ENCODE measurements at places on chromosomes 16 and 17. TPM values are rescaled to one million over a fixed set of nuclear protein-coding genes. Genes with fewer than 3 reads are reported as not detected.

GRCh38 chr17:40073454-40074174 lies 10.8 kb downstream of the THRA start:
- no peak overlapping the region for H3K4me3 ChIP-seq
- no peaks in the 10 kb centered on the region for H3K27me3 ChIP-seq
- no peaks in the 10 kb centered on the region for H3K36me3 ChIP-seq
- peaks cover 46% of the 10 kb centered on the region for H3K4me1 ChIP-seq

GRCh38 chr17:72461757-72462156 lies 340.9 kb downstream of the SOX9 start:
- H3K4me1 ChIP-seq, result peaks cover 5% of the 10 kb centered on the region
- no peak overlapping the region for H3K27ac ChIP-seq
- H3K27me3 ChIP-seq, result no peaks in the 10 kb centered on the region
- H3K4me3 ChIP-seq, result no peak overlapping the region
- no peaks in the 10 kb centered on the region for H3K36me3 ChIP-seq

- no peak overlapping the region for H3K4me3 ChIP-seq
- no peak overlapping the region for H3K27ac ChIP-seq
- no peaks in the 10 kb centered on the region for H3K4me1 ChIP-seq
- H3K27me3 ChIP-seq, result no peaks in the 10 kb centered on the region
- H3K36me3 ChIP-seq, result no peaks in the 10 kb centered on the region
Observed at GRCh38 chr16:86901483-86901882, 323.1 kb downstream of the FOXL1 start.

- DNase-seq, result no peak
- H3K4me1 ChIP-seq, result no peaks in the 10 kb centered on the region
- H3K36me3 ChIP-seq, result no peaks in the 10 kb centered on the region
- H3K4me3 ChIP-seq, result no peak overlapping the region
- H3K27me3 ChIP-seq, result no peaks in the 10 kb centered on the region
Observed at GRCh38 chr16:49461517-49461951, 87.9 kb downstream of the C16orf78 start.

The SLC35G6 gene
- not detected for total RNA-seq

The DNASE1L2 gene
- total RNA-seq, result 3.1 TPM

The SPNS2 gene
- total RNA-seq, result not detected

DNA sequence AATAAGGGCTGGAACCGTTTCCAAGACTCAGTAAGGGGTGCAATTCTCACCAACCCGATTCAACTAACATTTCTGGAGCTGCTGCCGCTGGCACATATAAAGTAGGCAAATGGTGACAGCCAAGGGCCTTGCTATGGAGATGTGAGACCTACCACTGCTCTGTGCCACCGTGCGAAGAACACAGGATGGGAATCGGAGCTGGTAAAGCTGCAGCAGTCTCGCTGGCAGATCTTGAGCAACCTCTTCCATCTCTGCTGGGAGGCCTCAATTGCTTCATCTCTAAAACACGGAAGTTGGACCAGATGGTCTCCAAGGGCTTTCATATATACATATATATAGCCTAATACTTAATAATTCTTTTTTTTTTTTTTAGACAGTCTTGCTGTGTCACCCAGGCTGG lies 128.9 kb upstream of the RCVRN start:
- H3K27ac ChIP-seq, result no peak overlapping the region
- no peak for DNase-seq
- H3K4me3 ChIP-seq, result no peak overlapping the region
- no peaks in the 10 kb centered on the region for H3K36me3 ChIP-seq
- H3K4me1 ChIP-seq, result no peaks in the 10 kb centered on the region
- H3K27me3 ChIP-seq, result no peaks in the 10 kb centered on the region

GRCh38 chr16:21643785-21644184 lies 8.6 kb downstream of the IGSF6 start:
- H3K4me3 ChIP-seq, result no peak overlapping the region
- H3K27ac ChIP-seq, result no peak overlapping the region
- no peak for DNase-seq
- H3K4me1 ChIP-seq, result peaks cover 9% of the 10 kb centered on the region
- H3K27me3 ChIP-seq, result no peaks in the 10 kb centered on the region

- H3K4me3 ChIP-seq, result no peak overlapping the region
- H3K4me1 ChIP-seq, result no peaks in the 10 kb centered on the region
Observed at GRCh38 chr17:12815642-12816141, 26.4 kb downstream of the ARHGAP44 start.

DNA sequence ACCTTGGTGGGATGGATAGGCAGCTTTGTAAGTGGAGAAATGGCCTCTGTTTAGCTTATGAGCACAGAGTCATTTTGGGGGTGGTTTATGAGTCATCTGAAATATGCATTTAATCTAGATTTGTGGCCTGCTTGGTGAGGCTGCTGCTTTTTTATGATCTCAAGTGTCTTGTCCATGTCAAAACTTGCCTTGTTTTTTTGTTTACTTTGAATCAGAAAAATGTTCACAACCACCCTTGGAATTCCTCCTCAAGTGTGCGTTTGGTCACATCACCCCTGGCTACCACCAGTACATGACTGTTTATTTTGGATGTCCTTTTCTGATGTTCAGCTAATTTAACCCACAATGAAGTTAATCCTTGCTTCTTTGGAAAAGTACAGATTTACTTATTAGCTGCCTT lies 64.6 kb downstream of the FTO start:
- H3K4me1 ChIP-seq, result peaks cover 28% of the 10 kb centered on the region
- peak; percentile 32 for DNase-seq
- no peak overlapping the region for H3K4me3 ChIP-seq

- no peak overlapping the region for H3K4me3 ChIP-seq
- H3K27me3 ChIP-seq, result no peaks in the 10 kb centered on the region
- no peak overlapping the region for H3K27ac ChIP-seq
- no peaks in the 10 kb centered on the region for H3K4me1 ChIP-seq
- no peaks in the 10 kb centered on the region for H3K36me3 ChIP-seq
Observed at GRCh38 chr16:80250381-80250780, 290.4 kb upstream of the DYNLRB2 start.

DNA sequence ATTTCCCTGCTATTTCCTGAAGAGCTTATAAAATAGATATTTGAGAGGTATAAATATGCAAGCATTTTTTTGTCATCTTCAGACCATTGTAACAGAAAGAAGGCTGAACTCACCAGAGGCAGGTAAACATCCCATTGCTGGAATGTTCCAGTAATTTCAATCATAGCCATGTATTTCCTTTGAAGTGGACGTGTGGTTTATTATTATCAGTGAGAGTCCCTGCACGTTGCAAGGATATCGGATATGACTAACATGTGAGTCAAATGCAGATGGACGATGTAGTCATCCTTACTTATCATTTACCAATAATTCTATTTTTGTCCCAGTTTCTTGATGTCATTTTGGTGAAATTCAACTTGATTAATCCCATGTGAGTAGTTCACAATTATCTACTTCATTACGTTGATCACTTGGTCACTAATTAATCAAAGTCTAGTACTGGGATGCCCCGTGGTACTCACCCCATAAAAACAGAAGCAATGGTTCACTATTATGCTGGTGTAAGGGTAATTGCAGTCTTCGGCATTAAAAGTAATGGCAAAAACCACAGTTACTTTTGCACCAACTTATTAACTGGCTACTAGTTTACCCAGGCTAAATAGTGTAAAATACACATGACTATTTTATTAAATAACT lies 89.5 kb downstream of the VAT1L start:
- no peaks in the 10 kb centered on the region for H3K4me1 ChIP-seq
- no peak overlapping the region for H3K4me3 ChIP-seq
- DNase-seq, result no peak
- no peaks in the 10 kb centered on the region for H3K36me3 ChIP-seq
- H3K27ac ChIP-seq, result no peak overlapping the region

GRCh38 chr16:71628810-71629209 lies 2.8 kb downstream of the MARVELD3 start:
- peak; percentile 85 for DNase-seq
- H3K27ac ChIP-seq, result peak overlapping the region; percentile 18
- H3K36me3 ChIP-seq, result no peaks in the 10 kb centered on the region
- peaks cover 17% of the 10 kb centered on the region for H3K4me1 ChIP-seq

The RSPRY1 gene
- total RNA-seq, result 45.6 TPM

The LGALS9C gene
- not detected for total RNA-seq

GRCh38 chr17:2062571-2063183 lies 7.8 kb downstream of the HIC1 start:
- H3K27ac ChIP-seq, result peak overlapping the region; percentile 62
- H3K4me3 ChIP-seq, result no peak overlapping the region
- peaks cover 16% of the 10 kb centered on the region for H3K36me3 ChIP-seq
- no peaks in the 10 kb centered on the region for H3K27me3 ChIP-seq
- DNase-seq, result peak; percentile 67
- H3K4me1 ChIP-seq, result peaks cover 22% of the 10 kb centered on the region

GRCh38 chr17:7192271-7192937 lies 13.2 kb upstream of the ASGR1 start:
- H3K4me1 ChIP-seq, result no peaks in the 10 kb centered on the region
- no peak overlapping the region for H3K27ac ChIP-seq
- no peak for DNase-seq
- H3K27me3 ChIP-seq, result no peaks in the 10 kb centered on the region

DNA sequence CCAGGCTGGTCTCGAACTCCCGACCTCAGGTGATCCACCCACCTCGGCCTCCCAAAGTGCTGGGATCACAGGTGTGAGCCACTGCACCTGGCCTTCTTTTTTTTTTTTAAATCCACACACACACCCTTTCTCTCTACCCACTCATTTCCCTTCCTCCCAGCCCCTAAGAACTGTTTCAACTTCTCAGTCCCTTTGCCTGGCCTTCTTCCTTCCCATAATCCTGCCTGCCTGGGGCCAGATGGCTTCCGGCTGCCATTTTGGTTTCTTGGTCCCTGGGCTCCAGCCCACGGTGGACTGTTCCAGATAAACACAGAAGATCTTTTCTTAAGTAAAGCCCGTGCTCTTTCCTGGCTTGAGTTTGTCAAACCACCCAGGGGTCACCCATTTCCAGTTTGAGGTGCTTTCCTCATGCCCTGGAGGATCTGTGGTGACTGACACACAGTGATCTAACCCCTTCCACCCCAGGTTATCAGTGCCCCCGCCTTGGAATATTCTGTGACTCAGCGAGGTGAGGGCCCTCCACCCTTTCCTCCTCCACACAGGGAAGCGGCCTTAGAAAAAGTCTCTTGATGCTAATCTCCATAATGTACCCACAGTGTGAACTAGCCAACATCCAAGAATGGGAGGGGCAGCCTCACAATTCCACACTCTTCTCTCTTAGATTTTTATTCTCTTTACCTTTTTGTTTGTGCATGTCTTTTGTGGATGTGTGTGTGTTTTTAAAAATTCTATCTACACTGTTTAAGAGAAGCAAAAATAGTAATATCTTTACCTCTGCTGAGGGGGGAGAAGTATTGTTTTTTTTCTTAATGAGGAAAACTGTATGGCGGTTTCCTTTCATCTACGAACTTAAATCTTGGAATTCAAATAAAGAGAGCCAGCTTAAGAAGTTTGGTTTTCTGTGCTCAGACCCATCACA lies 60.0 kb downstream of the CRISPLD2 start:
- H3K4me1 ChIP-seq, result no peaks in the 10 kb centered on the region
- DNase-seq, result no peak
- no peaks in the 10 kb centered on the region for H3K27me3 ChIP-seq
- no peak overlapping the region for H3K27ac ChIP-seq

The TEKT5 gene
- total RNA-seq, result not detected

The IL21R gene
- total RNA-seq, result 0.39 TPM

Measured in A673 (cell line).